ENCODE measurements at places on chromosomes 1 and 21. TPM values are rescaled to one million over a fixed set of nuclear protein-coding genes. Genes with fewer than 3 reads are reported as not detected.

Gene OR2L8
- total RNA-seq, result not detected

Gene SPATA46
- total RNA-seq, result not detected

Gene UBL4B
- total RNA-seq, result 11.7 TPM

GRCh38 chr1:167987174-167987573 lies 50.3 kb upstream of the MPC2 start:
- no peak for DNase-seq
- no peak overlapping the region for H3K4me3 ChIP-seq

DNA sequence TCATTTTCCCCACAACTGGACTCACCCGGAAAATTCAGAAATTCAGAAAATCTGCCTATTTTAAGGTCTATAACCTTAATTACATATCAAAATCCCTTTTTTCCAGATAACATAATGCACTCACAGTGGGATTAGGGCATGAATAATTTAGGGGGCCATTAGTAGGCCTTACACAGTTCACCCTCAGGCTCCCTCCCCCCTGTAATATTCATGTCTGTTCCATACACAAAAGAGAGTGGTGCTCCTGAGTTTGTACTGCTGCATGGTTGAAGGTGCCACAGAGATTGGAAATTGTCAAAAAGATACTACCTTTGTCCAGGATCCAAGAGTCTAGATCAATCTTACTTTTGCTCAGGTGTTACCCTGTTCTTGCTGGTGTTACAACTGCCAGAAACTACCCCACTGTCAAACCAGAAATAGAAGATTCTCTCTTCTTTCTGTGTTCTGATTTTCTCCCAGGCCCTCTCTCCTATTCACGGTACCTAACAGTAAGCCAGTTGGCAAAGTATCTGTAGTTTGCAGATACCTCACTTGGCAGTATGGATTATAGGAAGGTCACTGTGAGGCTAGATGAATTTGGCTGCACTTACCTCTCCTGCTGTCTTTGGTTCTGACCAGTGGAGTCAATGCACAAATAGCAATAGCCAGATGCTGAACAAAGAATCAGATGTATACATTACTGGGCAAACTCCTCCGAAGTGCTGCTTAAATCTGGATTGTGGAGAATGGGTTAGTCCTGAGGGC lies 53.2 kb downstream of the C1orf198 start:
- H3K4me1 ChIP-seq, result no peaks in the 10 kb centered on the region
- H3K27ac ChIP-seq, result no peak overlapping the region
- H3K36me3 ChIP-seq, result peaks cover 5% of the 10 kb centered on the region
- no peak for DNase-seq
- H3K27me3 ChIP-seq, result no peaks in the 10 kb centered on the region
- no peak overlapping the region for H3K4me3 ChIP-seq

- no peak overlapping the region for H3K4me3 ChIP-seq
- no peak for DNase-seq
Measured at GRCh38 chr1:17060306-17060749, 6.5 kb upstream of the SDHB start.

DNA sequence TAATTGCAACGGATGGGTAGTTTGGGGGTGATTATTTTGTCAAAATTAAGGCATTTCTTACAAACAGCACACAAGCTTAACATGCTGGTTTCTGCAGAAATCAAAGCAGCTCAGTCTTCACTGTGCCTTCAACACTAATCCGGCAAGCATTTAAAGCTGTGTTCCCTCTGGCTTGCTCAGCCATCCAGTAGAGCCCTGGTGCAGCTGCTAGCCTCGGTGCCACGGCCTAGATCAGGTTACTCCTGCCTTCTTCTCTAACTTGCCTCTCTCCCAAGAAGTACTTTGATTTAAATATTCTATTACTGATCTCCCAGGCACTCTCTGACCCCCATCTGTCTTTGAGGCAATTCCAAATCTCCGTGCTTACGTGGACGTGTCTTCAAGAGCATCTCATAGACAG lies 85.6 kb downstream of the GREM2 start:
- no peaks in the 10 kb centered on the region for H3K36me3 ChIP-seq
- DNase-seq, result no peak
- peaks cover 10% of the 10 kb centered on the region for H3K4me1 ChIP-seq

DNA sequence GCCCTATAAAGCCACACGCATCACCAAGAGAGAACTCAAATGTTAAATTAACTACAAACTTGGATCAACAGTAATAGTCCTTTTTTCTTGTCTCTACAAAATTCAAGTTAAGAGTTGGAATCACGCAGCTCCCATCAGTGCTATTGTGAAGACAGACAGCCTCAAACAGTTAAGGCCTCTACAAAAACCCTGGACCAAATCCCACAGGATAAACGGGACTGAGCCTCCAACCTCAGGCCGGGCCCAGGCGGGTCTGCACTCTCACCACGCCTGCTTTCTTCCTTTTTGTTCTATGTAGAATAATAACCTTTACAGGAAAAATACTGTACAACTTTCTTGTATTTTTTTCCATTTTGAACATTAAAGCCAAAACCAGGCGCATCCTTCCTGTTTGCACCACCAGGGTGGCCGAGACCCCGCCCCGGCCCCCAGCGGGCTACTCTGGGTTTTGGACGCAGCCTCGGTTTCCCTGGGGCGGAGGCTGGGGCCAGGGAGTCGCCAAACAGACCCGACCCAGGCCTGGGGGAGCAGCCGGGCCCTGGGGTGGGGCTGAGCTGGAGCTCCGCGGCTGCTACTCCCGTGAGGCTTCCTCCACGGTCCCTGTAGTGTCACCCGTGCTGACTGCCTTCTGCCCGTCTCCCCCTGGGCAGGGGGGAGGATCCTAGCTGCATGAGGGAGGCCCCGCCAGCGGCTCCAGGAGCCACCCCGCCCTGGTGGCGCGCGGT lies 158.4 kb downstream of the CASZ1 start:
- H3K4me3 ChIP-seq, result no peak overlapping the region
- peaks cover 27% of the 10 kb centered on the region for H3K27me3 ChIP-seq
- DNase-seq, result no peak
- H3K4me1 ChIP-seq, result peaks cover 14% of the 10 kb centered on the region

DNA sequence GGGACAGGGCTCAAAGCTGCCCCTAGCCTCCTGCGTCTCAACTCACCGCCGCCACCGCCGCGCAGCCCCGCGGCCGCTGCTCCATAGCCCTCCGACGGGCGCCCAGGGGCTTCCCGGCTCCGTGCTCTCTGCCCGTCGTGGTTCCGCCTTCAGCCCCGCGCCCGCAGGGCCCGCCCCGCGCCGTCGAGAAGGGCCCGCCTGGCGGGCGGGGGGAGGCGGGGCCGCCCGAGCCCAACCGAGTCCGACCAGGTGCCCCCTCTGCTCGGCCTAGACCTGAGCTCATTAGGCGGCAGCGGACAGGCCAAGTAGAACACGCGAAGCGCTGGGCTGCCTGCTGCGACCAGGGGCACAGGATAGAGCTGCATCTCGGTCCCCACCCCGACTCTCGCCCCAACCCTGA lies at the start of gene TNFRSF25:
TSS of gene TNFRSF25 (minus strand) at position 151 of the 400 bp plus-strand sequence. CDS start at position 85, 66 bp downstream.
- no peak within 1 kb of the TSS for H3K27ac ChIP-seq
- no peak within 1 kb of the TSS for H3K4me3 ChIP-seq
- peaks cover 4% of the 10 kb centered on the region for H3K27me3 ChIP-seq
- no peak for DNase-seq
- peaks cover 18% of the 10 kb centered on the region for H3K36me3 ChIP-seq

- no peak for DNase-seq
- peaks cover 14% of the 10 kb centered on the region for H3K36me3 ChIP-seq
- H3K4me1 ChIP-seq, result peaks cover 11% of the 10 kb centered on the region
- no peak overlapping the region for H3K27ac ChIP-seq
Measured at GRCh38 chr21:44957901-44958451, 18.1 kb downstream of the SLX9 start.

DNA sequence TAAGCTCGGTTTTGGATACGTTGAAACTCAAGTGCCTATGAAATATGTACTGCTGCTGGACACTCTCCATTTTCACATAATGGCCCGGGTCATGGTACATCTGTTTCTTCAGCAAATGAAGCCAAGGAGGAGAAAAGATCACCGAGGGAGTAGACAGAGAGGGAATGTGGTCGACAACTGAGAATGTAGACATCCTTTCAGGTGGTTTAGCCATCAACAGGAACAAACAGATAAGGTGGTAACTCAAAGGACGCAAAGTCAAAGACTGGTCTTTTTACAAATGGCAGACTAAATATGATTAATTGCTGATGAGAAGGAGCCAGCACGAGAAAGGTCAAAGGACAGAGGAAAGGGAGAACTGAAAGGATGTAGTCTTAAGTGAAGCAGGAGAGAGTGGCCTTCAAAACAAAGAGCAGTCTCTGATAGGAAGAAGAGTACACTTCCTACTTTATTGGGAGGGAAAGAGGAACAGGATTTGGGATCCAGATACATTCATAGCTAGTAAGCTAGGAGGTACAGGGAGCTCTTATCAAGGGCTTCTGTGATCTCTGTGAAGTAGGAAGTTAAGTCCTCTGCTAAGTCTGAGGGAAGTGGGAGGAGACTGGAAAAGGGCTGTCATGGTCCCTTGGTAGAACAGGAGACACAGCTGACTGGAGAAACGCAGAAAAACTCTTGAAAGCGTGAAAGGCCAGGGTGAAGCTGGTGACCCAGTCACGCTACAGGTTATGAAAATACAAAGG lies 28.3 kb downstream of the NUP133 start:
- H3K27me3 ChIP-seq, result no peaks in the 10 kb centered on the region
- H3K36me3 ChIP-seq, result peaks cover 43% of the 10 kb centered on the region
- H3K4me1 ChIP-seq, result no peaks in the 10 kb centered on the region
- no peak overlapping the region for H3K4me3 ChIP-seq
- no peak overlapping the region for H3K27ac ChIP-seq

DNA sequence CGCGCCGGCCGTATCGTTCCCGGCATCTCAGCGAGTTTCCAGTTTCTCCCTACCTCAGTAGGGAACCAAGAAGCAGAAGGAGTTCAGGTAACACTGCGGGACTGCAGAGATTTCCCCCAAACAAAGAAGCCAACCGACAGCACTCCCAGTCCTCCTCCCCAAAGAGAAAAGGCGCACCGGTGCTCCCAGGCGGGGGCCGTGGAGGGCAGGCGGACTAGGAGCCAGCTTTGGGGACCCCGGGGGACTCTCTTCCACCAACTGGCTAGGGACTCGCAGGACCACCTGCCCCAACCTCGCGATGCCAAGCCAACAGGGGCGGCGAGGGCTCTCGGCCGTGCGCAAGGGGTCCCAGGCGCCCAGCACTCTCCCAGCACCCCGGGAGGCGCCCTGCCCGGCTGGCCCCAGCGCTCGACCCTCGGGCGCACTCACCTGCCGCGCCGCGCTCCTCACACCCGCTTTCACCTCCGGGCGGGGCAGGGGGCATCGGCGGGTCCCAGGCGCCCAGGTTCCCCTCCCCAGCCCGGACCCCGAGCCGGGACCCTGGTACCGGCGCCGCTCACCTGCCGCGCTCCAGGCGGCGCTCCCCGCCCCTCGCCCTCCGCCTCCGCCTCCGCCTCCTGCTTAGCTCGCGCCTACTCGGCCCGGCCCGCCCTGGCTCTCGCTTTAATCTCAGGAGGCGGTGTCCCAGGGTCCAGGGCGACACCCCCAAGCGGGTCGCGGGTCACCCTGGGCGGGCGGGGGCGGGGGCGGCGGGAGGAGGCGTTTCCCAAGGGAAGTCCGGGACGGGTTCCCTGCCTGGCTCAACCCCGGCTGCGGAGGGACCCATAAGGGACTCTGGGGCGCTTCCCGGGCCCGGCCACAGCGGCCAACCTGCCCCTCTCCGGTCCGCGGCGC lies at the start of gene TMPRSS2:
TSS of gene TMPRSS2 (minus strand) at position 638 of the 894 bp plus-strand sequence. CDS start 10,025 bp downstream, outside the sequence.
- peaks cover 4% of the 10 kb centered on the region for H3K4me1 ChIP-seq
- peak within 1 kb of the TSS; percentile 66 for H3K4me3 ChIP-seq

DNA sequence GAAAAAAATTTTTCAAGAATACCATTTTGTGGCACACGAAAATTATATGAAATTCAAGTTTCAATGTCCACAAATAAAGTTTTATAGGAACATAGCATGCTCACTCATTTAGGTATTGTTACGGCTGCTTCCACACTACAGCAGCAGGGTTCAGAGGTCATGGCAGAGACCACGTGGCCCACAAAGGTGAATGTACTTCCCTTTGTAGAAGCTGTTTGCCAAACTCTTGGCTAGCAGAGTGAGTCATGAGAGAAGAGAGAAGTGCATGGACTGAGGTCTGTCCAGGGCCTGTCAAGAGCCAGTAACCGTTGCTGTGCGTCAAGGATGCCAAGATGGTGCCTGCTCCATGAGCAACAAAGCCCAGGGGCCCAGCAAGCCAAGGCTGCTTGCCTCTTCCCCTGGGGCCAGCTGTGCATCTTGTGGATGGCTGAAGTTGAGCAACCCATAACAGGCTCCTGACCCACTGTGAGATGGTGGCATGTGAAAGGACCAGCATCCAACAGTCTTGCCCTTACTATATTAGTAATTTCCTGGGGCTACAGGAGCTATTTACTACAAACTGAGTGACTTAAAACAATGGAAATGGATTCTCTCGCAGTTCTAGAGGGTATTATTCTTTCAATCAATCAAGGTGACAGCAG lies 64.8 kb upstream of the ATP5PO start:
- no peaks in the 10 kb centered on the region for H3K27me3 ChIP-seq
- no peak overlapping the region for H3K4me3 ChIP-seq
- no peak overlapping the region for H3K27ac ChIP-seq
- no peaks in the 10 kb centered on the region for H3K36me3 ChIP-seq
- peaks cover 46% of the 10 kb centered on the region for H3K4me1 ChIP-seq

- H3K4me1 ChIP-seq, result peaks cover 21% of the 10 kb centered on the region
- no peaks in the 10 kb centered on the region for H3K27me3 ChIP-seq
- no peak overlapping the region for H3K27ac ChIP-seq
- H3K36me3 ChIP-seq, result no peaks in the 10 kb centered on the region
Measured at GRCh38 chr1:156001021-156001661, 19.6 kb downstream of the SSR2 start.

Data from mesothelial cell of epicardium (in vitro differentiated cells).